Stimulated activated CD4-positive, alpha-beta T cell treated with anti-CD3 and anti-CD28 coated beads, TNF-alpha, amount 100 ng/mL, for 48 hours (primary cell): ENCODE measurements at places on chromosomes 4 and X.

DNA sequence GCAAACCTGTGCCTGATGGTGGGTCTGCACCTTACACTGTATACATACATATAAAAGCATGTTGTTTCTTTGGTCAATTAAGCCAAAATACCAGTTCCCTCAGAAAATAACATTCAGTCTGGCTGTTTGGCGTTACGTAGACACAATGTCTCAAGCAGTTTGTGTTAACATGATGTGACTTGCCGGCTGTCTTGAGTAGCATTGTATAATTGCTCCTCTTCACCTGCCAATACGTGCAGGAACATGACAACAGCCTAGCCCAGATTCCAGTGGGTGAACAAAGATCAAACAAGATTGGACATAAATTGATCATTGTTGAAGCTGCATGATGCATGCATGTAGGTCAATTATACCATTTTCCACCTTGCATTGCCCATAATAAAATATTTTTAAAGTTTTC is 102.3 kb downstream of the F11 start:
- no peak for DNase-seq

- DNase-seq = no peak
These were observed 904.1 kb downstream of the RPA4 start for GRCh38 chrX:97787849-97788248.

DNA sequence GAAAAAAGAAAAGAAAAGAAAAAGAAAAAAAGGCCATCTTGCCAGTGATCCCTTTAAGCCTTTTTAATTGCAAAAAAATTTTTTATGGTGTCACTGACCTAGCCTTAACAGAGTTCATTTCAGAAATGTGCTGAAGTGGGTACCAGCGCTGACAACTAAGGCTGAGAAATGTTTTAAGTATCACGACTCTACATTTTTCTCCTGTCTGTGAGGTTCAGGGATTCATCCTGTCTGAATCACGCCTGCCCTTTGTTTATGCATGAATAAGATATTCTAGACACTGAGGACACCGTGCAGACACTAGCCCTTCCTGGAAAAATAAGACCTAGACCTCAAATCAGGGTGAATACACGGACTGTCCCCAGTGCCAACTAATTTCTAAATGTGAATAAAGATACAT is 154.4 kb upstream of the NOCT start:
- DNase-seq = no peak

- DNase-seq = no peak
These were observed 77.7 kb upstream of the DCAF8L1 start for GRCh38 chrX:28058901-28059300.

- DNase-seq = no peak
These were observed 207.3 kb downstream of the HS6ST2 start for GRCh38 chrX:132751063-132751690.

GRCh38 chr4:73687421-73687820 is 52.9 kb upstream of the CXCL8 start:
- DNase-seq = no peak

- no peak for DNase-seq
These were observed 12.3 kb upstream of the ALB start for GRCh38 chr4:73391774-73392173.

GRCh38 chr4:58600290-58600689 is 1490.1 kb upstream of the IGFBP7 start:
- no peak for DNase-seq

GRCh38 chr4:24671849-24672248 is 87.5 kb upstream of the DHX15 start:
- DNase-seq = no peak

DNA sequence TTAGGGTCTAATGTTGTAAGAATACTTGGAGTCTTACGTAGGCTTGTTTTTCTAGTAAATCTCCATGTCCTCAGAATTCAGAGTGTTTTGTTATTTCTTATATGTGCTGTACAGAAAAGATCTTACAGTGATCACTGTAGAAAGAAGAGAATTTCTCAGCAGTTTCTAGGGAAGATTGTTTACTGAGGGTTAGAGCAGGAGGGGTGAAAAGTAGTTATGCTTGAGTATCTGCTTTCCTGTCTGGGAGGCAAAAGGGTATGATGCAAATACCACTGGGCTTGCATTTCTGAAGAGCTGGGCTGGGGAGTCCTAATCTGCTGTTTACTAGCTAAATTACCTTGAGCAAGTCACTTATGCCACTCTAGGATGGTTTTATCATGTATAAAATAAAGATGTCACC is 78.2 kb downstream of the BEND4 start:
- DNase-seq = no peak

GRCh38 chr4:8777320-8778196 is 94.1 kb downstream of the HMX1 start:
- DNase-seq = no peak

DNA sequence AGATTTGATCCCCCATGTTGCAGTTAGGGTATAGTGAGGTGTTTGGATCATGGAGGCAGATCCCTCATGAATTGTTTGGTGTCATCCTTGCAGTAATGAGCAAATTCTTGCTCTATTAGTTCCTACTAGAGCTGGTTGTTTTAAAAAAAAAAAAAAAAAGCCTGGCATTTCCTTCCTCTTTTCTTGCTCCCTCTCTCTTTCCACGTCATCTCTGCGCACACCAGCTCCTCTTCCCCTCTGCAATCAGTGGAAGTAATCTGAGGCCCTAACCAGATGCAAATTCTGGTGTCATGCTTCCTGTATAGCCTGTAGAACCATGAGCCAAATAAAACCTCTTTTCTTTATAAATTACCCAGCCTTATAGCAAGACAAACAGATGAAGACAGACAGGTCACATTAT is 24.5 kb downstream of the WDR17 start:
- DNase-seq = no peak

GRCh38 chrX:97306771-97307470 is 423.2 kb downstream of the RPA4 start:
- no peak for DNase-seq

- no peak for DNase-seq
These were observed 236.8 kb downstream of the ARHGAP10 start for GRCh38 chr4:147968641-147969040.

- no peak for DNase-seq
These were observed 44.5 kb downstream of the STIM2 start for GRCh38 chr4:26905172-26905571.

- DNase-seq = no peak
These were observed 64.2 kb downstream of the MAGEA10 start for GRCh38 chrX:152074163-152074562.

- DNase-seq = peak; percentile 63
These were observed 210.0 kb upstream of the STK26 start for GRCh38 chrX:131812847-131813825.

DNA sequence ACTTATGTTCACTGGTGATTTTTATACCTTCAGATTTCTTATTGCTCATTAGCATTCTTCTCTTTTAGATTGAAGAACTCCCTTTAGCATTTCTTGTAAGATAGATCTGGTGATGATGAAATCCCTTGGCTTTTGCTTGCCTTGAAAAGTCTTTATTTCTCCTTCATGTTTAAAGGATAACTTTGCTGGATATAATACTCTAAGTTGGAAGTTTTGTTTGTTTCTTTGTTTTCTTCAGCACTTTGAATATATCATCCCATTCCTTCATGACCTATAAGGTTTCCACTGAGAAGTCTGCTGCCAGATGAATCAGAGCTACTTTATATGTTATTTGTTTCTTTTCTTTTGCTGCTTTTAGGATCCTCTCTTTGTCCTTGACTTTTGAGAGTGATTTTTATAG is 18.5 kb downstream of the CC2D2A start:
- no peak for DNase-seq

DNA sequence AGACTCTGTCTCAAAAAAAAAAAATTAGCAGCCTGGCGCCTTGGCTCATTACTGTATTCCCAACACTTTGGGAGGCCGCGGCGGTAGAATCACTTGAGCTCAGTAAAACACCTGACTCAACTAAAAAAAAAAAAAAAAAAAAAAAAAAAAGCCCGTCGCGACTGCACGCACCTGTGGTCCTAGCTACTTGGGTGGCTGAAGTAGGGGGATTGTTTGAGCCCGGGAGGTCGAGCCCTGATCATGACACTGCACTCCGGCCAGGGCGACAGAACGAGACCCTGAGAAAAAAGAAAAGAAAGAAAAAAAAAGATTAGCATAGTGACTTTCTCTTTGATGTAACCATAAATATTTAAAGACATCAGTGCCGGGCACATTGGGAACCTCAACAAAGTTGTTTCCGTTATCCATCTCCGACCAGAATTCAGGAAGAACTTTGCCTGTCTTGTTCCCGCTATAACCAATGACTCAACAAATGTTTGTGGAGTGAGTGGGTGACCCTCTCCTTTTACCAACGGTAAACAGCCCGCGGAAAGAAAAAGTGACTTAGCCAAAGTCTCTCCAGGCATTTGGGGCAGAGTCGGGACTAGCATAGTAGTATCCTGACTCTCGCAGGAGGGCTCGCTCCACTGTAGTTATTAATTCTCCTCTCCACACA is 553 bp upstream of the MED28 start:
- DNase-seq = peak; percentile 18

DNA sequence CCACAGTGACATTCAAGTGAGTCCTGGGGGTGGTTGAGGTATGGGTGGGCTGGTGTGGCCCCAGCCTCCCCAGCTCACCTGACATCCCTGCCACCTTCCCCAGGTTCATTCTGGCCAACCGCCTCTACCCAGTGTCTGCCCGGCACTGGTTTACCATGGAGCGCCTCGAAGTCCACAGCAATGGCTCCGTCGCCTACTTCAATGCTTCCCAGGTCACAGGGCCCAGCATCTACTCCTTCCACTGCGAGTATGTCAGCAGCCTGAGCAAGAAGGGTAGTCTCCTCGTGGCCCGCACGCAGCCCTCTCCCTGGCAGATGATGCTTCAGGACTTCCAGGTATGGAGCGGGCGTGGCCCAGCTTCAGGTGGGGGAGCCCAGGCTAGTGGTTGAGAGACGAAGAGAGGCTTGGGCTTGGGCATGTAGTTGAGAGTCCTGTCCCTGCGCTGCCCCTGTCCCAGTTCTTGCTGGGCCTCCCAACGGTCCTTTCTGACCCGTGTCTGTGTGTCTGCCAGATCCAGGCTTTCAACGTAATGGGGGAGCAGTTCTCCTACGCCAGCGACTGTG is 1.7 kb upstream of the GDI1 start:
- no peak for DNase-seq

- no peak for DNase-seq
These were observed 52.9 kb downstream of the PGRMC1 start for GRCh38 chrX:119288890-119289393.

DNA sequence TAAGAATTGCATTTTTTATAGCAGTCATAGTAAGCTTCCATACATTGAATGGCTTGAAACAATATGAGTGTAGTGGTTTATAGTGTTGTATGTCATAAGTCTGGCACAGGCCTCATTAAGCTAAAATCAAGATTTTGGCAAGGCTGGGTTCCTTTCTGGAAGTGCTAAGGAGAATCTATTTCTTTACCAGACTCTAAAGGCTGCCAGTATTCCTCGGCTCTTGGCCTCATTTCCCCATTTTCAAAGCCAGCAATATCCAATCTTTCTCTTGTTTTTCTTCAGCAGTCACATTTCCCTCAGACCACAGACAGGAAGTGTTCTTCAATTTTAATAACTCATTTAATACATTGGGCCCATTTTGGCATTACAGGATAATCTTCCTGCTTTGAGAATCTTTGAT is 1155.5 kb upstream of the PABPC4L start:
- no peak for DNase-seq

DNA sequence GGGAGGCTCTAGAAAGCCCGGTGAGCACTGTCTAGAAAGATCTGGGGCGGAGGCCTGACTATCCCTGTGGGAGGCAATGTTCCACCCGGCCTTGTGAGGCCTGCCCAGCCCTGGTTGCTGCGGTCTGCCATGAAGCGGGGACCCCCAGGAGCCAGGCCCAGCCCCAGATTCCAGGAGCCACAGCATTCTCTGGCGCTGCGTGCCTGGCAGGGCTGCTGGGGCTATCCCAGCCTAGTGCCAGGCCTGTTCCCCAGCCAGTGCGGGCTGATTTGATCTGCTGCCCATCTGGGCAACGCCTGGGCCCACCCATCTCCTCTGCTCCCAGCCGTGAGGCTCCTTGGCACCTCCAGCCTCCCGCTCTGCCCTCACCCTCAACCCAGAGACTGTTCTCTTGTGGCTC is 19.6 kb downstream of the ATP2B3 start:
- DNase-seq = no peak

- no peak for DNase-seq
These were observed 55.3 kb upstream of the PRPS1 start for GRCh38 chrX:107573016-107573415.

- no peak for DNase-seq
These were observed 15.1 kb downstream of the AFAP1 start for GRCh38 chr4:7924570-7924969.

- DNase-seq = no peak
These were observed 9.1 kb downstream of the HTRA3 start for GRCh38 chr4:8278421-8279287.

GRCh38 chrX:72394518-72395170 is 88.9 kb upstream of the CITED1 start:
- DNase-seq = no peak

DNA sequence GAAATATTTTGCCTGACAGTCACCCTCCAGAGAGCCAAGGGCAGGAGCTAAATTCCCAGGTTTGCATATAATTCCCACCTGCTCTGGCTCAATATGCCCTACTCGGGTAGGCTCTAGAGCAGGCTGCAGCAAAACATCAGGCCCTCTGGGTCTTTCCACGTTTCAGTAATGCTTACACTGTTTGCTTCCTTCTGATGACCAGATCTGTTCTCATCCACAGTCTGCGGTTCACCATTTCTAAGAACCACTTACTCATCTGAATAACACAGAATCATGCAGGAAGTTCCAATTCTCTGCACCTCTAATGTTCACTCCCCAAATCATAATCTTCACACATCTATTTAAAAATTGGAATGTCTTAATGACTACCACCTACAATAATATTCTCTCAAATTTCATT is 141.4 kb downstream of the PPP3CA start:
- peak; percentile 8 for DNase-seq

GRCh38 chr4:3404546-3404945 is 37.2 kb upstream of the HGFAC start:
- DNase-seq = no peak

GRCh38 chr4:183591301-183591700 is 67.7 kb downstream of the RWDD4 start:
- no peak for DNase-seq

DNA sequence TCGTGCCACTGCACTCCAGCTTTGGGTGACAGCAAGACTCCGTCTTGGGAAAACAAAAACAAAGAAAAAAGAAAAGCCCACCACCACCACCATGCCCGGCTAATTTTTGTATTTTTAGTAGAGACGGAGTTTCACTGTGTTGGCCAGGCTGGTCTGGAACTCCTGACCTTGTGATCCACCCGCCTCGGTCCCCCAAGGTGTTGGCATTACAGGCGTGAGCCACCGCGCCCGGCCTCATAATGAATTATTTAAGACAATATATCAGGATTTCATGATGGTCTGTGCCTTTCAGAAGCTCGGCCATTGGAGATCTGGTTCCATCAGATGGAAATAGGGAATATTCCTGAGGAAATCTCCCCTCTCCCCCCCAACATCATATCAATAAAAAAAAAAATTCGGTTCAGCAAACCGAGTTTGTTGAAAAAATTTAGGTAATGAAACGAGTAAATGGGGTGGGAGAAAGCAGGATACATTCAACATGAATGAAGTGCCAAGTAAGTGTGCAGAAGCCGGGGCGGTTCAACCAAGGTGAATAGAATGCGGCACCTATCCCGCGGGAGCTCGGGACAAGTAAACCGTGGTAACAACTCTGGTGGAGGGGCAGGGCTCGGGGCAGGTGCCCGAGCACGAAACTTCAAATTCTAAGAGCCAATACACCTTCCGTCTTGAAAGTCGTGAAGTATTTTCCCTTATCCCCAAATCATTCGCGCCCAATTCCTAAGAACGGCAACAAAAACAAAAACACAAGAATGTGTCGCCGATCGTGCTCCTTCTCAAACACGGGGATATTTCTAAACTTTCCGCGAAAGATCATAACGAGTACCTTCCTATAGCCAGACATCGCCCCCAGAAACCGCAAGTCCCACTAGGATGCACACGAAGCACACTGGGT is 773 bp upstream of the TXLNG start:
- no peak for DNase-seq
